ENCODE measurements at places on chromosomes 3 and 15.

DNA sequence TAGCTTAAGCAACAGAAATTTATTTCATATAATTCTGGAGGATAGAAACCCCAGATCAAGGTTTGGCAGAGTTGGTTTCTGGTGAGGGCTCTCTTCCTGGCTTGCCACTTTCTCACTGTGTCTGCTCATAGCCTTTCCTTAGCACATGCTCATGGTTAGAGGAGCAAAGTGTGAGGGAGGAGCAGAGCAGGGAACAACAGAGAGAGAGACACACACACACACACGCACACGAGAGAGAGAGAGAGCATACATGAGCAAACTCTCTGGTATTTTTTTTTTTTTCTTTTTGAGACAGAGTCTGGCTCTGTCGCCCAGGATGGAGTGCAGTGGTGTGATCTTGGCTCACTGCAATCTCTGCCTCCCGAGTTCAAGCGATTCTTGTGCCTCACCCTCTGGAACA is 36.8 kb upstream of the ZDHHC23 start:
- no peak for DNase-seq

GRCh38 chr3:42658771-42659390 is 5.4 kb downstream of the ZBTB47 start:
- no peak for DNase-seq

DNA sequence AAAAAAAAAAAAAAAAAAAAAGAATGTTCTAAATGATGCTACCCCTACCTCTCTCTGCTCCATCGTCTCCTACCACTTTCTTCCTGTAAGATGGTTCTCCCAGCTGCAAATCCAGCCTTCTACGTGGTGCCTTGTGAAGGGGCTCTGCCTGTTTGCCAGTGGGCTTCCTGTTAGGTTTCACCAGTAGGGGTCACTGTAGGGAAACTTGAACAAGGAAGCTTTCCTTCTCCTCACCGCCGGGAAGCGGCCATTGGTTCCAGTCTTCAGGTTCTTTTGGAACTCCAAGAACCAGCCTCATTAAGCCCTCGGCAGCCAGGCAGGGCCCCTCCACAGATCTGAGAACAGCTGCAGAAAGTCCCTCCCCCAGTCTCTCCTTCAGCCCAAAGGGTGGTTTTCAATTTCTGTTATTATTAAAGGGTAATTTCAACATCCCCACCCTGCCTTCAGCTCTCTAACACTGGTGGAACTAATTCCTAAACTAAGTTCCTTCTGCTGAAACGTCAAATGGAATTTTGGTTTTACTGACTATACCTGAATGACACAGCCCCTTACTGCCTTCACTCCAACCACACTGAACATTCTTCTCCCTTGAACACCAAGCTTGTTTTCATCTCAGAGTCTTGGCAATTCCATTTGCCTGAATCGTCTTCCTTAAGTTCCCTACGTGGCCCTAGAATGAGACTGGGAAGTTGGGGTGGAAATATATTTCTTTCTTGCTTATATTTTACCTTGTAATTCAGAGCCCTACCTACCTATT is 13.5 kb downstream of the MCCC1 start:
- peak; percentile 75 for DNase-seq

GRCh38 chr3:70085613-70086012 is 86.1 kb downstream of the SAMMSON start:
- no peak for DNase-seq

- DNase-seq: no peak
Observed at GRCh38 chr3:135014566-135014965, 219.5 kb downstream of the EPHB1 start.

All from H9 (cell line).